Activated CD8-positive, alpha-beta T cell treated with anti-CD3 and anti-CD28 coated beads for 36 hours (primary cell): ENCODE measurements at places on chromosomes 6 and 20.

- DNase-seq, result no peak
- no peak overlapping the region for H3K27ac ChIP-seq
- H3K27me3 ChIP-seq, result no peaks in the 10 kb centered on the region
- no peak overlapping the region for H3K4me3 ChIP-seq
- no peaks in the 10 kb centered on the region for H3K4me1 ChIP-seq
These were observed 45.5 kb downstream of the NDRG3 start for GRCh38 chr20:36700438-36700837.

DNA sequence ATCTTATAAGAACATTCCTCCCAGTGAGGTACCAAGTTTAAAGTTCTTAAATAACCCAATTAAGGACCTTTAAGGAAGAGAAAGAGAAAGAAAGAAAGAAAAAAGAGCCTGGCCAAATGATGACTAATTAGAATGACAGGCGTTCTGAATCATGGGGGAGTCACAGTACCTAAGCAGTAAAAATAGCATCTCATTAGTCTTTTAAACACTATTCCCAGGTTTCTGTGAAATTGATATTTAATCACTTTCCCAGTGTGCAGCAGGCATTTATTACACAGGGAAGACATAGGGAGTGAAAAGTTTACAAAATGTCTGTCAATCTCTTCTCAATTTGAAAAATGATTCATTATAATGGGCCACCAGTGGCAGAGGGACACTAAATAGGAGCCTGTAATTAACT lies 251.4 kb upstream of the MANEA start:
- no peaks in the 10 kb centered on the region for H3K27me3 ChIP-seq
- H3K36me3 ChIP-seq, result no peaks in the 10 kb centered on the region
- H3K4me3 ChIP-seq, result no peak overlapping the region

GRCh38 chr6:8492536-8493133 lies 57.3 kb upstream of the SLC35B3 start:
- H3K36me3 ChIP-seq, result no peaks in the 10 kb centered on the region
- no peak for DNase-seq
- no peaks in the 10 kb centered on the region for H3K27me3 ChIP-seq
- H3K4me1 ChIP-seq, result no peaks in the 10 kb centered on the region
- no peak overlapping the region for H3K27ac ChIP-seq

DNA sequence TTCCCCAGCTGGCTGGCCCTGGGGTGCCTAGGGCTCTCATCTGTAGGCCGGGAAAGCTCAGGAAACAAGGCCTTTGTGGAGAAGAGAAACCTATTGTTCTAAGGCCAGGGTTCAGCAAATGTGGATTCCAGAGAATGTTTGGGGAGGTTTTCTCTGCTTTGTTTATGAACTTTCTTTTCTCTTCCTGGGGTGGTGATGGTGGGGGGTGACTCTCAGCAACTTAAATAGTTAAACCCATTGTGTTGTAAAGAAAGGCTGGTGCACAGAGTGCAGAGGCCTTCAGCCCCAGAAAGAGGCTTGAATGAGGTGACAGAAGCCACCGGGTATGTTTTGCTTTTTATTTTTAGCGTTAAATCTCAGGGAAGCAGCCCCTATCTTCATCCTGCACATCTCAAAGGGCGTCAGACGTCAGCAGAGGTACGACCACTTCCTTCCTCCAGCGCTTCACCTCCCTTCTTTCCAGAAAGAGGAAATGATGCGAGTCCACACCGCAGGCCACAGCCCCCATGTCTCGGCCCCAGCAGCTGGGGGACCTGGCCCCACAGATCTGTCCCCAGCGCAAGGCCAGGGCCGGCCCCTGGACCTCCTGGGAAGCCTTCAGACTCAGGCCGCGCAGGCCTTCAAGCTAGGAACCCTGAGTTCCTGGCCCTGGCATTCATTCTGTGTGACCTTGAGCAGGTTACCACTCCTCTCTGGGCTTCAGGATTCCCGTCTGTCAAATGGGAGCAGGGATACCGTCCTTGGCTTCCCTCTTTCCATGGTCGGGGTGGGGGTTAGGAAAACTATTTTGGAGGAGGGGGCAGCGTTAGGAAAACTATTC lies 605 bp upstream of the PPP1R16B start:
- peaks cover 24% of the 10 kb centered on the region for H3K36me3 ChIP-seq
- H3K27ac ChIP-seq, result peak overlapping the region; percentile 99
- peak overlapping the region; percentile 85 for H3K4me3 ChIP-seq
- peak; percentile 92 for DNase-seq
- H3K27me3 ChIP-seq, result no peaks in the 10 kb centered on the region

- H3K27ac ChIP-seq, result no peak overlapping the region
- H3K27me3 ChIP-seq, result peaks cover 51% of the 10 kb centered on the region
- H3K36me3 ChIP-seq, result no peaks in the 10 kb centered on the region
- DNase-seq, result peak; percentile 17
- no peak overlapping the region for H3K4me3 ChIP-seq
These were observed 14.8 kb downstream of the TRIM31 start for GRCh38 chr6:30097902-30098768.

DNA sequence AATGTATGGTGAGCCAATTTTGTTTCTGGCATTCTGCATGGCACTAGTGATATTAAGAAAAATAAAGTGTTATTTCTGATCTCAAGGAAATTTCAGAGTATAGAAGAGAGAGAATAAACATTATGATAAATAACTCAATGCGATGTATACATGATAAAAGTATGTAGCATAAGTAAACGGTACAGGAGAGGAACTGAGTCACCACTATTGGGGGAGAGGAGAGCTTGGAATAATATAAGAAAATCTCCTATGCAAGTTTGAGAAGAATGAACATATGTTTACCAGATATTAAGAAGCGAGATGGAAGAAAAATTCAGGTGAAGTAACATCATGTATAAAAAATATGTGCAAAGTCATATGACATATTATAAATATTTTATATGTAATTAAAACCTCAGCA lies 1230.3 kb upstream of the CITED2 start:
- no peak overlapping the region for H3K27ac ChIP-seq
- DNase-seq, result no peak
- H3K4me3 ChIP-seq, result no peak overlapping the region
- H3K27me3 ChIP-seq, result no peaks in the 10 kb centered on the region
- no peaks in the 10 kb centered on the region for H3K4me1 ChIP-seq

DNA sequence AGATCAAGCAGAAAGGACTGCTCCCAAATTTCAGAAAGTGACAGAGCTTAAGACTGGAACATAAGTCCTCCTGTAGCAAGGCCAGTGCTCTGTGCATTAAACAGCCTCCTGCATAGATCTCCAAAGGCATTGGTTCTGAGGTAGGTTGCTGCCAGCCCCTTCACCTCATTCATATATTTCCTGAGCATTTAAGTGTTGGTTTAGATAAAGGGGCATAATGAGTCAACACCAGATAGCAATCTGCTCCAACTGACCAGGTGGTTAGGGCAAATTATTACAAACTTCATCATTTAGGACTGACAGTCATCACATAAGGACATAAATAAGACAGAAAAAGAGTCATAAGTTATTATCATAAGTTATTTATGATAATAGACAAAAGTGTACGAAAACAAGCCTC lies 10.7 kb downstream of the PTPRK start:
- H3K4me3 ChIP-seq, result no peak overlapping the region
- DNase-seq, result no peak
- H3K36me3 ChIP-seq, result no peaks in the 10 kb centered on the region
- H3K4me1 ChIP-seq, result no peaks in the 10 kb centered on the region

DNA sequence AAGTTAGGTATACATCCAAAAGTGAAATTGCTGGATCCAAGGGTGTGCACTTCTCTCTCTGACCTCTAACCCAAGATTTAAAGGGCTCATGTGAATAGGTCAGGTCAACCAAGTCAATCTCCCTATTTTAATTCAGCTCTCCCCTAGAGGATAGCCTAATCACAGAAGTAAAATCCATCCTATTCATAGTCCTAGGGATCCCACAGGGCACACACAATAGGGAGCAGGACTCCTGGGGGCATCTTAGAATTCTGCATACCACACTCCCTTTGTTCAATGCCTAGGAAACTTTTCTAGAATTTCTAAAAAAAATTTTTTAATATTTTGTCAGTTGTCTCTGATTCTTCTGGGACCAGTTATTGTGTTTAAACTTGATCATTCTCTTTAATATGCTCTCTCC lies 35.1 kb downstream of the CST9L start:
- DNase-seq, result no peak
- H3K36me3 ChIP-seq, result peaks cover 2% of the 10 kb centered on the region
- H3K4me1 ChIP-seq, result peaks cover 12% of the 10 kb centered on the region
- H3K4me3 ChIP-seq, result no peak overlapping the region
- no peaks in the 10 kb centered on the region for H3K27me3 ChIP-seq
- H3K27ac ChIP-seq, result no peak overlapping the region
